ENCODE measurements at places on chromosomes 1 and 21. TPM values are rescaled to one million over a fixed set of nuclear protein-coding genes. Genes with fewer than 3 reads are reported as not detected.

- DNase-seq = no peak
Observed at GRCh38 chr1:32903991-32904785, 3.0 kb upstream of the TMEM54 start.

GRCh38 chr1:243299069-243299468, 43.2 kb downstream of the SDCCAG8 start:
- no peak for DNase-seq

DNA sequence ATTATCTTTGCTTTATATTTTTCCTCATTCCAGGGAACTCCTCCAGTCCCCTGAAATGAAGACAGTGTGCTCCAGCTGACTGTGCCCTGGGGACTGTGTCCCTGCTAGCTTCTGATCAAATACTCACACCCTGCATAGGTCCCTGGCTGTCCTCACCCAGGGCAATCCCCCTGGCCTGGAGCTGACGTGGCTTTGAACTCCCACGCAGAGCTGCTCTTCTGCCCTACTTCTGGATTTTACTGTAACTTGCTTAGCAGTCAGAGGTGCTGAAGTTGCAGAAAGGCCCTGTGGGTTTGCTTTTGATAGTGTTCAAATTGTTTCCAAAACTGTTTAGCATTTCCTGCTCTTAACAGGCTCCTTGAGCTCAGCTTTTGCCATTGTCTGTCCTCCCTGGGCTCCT, 186.5 kb downstream of the FASLG start:
- no peak for DNase-seq

DNA sequence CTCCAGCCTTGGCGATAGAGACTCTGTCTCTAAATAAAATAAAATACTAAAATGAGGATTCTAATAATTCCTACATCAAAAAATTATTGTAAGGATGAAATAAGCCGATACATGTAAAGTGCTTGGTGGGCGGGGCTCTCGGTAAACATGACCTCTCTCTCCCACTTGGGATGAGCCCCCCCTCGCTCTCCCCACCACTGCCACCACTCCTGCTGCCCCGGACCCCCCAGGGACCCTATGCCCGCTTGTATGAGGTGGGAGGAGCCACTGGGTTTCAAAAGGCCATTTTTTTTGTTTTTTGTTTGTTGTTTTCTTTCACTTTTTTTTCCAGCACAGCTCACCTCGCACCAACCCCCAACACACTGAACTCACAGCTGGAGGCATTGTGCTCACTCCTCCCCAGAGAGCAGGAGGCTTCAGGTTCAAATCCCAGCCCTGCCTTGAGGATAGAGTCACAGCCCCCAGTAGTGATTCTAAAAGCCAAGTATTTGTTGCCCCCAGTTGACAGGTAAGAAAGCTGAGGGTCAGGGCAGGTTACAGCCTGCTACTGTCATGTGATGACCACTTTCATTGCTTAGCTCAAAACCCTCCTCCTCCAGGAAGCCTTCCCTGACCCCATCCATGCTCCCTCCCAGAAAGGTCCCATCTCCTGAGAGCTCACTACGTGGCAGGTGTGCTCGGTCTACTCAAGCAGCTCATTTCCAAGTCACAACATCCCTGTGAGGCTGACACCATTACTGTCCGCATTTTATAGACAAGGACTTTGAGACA, 4.2 kb downstream of the SDC3 start:
- DNase-seq = no peak

GRCh38 chr1:60973668-60974067, 108.7 kb upstream of the NFIA start:
- DNase-seq = no peak

GRCh38 chr1:156750711-156751450, 594 bp downstream of the HDGF start:
- DNase-seq = no peak

- no peak for DNase-seq
Observed at GRCh38 chr1:75115654-75116053, 18.5 kb upstream of the LHX8 start.

GRCh38 chr1:54678776-54679643, 36.7 kb upstream of the TTC4 start:
- no peak for DNase-seq

GRCh38 chr1:225926551-225927113, 2.6 kb upstream of the PYCR2 start:
- DNase-seq = no peak

GRCh38 chr1:245870698-245871097, 636.4 kb downstream of the SMYD3 start:
- no peak for DNase-seq

DNA sequence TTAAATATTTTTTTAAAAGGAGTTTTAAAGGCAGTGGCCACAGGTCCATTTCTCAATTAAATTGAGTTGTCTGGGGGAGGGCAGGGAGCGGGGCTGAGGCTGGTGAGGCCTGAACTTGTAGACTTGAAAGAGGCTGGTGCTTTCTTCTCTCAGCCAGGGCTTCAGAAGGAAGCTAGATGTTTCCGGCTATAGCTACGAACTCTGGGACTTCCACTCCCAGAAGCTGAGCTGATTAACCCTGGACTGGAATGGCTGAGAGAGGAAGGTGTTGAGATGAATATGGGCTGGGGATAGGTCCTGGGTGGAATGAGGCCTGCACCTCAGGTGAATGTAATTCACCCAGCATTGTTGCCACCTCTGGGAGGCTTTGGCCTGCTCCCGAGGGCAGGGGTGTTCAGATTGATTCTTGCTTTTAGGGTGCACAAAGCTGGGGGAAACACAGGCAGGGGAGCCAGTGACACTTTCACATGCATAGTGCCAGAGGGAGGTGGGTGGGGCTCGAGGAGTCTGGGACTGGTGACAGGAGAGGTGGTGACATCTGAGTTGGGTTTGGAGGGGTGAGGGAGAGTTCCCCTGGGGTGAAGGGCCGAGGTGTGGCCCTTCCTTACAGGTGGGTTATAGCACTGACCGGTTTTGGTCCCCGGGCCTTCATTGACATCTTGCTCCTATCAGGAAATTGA, 18.2 kb downstream of the LDLRAP1 start:
- no peak for DNase-seq

GRCh38 chr21:44838039-44838895, 20.4 kb upstream of the SUMO3 start:
- no peak for DNase-seq

DNA sequence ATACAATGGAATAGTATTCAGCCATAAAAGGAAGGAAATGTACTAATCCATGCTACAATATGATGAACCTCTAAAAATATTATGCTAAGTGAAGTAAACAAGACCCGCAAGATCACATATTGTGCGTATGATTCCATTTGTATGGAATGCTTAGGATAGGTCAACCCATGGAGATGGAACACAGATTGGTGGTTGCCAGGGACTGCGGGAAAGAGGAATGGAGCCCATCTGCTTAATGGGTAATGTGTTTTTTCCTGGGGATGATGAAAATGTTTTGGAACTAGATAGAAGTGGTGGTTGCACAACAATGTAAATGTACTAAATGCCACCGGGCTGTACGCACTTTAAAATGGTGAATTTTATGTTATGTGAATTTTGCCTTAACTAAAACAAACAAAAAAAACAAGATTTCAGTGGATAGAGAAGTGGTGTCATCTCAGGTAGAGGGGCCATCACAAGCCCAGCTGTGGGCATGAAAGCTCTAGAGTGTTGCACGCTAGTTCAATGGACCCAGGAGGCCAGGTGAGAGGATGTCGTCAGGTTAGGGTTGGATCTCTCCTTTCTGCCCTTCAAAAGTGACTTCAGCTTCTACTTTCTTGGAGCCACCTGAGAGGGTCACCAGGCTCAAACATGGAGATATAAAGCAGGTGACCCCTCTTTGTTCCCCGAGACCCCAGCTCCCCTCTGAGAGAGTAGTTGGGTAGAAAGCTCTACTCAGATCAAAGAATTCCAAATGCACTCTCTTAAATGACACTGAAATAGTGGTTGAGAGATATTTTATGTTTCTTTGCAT, 2.5 kb downstream of the C1orf115 start:
- no peak for DNase-seq

GRCh38 chr1:224938652-224939051, 9.2 kb downstream of the DNAH14 start:
- DNase-seq = no peak

DNA sequence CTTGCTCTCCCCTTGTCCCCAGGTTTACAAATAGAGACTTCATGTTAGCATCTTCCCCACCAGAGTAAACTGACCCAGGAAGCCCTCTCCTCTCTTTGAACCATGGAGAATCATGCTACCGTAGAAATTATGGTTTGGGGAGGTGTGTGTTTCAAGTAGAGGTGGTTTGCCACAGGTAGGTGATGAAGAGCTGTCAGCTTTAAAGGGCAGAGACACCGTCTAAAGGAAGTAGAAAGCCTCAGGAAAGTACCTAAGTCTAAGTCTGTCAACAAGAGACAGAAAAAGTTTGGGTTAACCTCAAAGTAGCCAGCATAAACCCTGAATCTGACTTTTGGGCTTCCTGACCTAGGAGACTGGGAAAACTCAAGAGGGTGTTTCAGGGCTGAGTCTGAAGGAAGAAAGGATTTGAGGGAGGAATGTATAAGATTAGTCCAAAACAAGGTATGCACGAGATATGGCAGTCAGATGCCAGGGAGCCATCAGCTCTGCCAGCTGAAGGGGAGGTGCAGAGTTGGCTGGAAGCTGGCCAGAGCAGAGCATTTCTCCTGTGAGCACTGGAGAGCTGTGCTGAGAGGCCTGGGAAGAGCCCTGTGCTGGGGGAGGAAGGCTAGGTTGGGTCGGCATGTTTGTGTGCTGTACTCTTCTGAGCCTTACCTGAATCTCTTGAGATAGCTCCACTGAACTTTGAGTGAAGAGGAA, 14.3 kb downstream of the ADAMTSL4 start:
- DNase-seq = no peak

DNA sequence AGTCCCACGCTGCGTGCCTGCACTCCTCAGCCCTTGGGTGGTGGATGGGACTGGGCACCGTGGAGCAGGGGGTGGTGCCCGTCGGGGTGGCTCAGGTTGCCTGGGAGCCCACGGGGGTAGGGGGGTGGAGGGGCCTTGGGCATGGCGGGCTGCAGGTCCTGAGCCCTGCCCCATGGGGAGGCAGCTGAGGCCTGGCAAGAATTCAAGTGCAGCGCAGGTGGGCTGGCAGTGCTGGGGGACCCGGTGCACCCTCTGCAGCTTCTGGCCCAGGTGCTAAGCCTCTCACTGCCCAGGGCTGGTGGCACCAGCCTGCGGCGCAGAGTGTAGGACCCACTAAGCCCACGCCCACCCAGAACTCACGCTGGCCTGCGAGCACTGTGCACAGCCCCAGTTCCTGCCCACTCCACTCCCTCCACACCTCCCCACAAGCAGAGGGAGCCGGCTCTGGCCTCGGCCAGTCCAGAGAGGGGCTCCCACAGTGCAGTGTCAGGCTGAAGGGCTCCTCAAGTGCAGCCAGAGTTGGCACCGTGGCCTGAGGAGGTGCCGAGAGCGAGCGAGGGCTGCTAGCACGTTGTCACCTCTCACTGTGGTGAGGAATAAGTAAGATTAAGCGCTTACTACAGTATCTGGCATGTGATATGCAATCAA, 12.8 kb downstream of the TNNI3K start:
- no peak for DNase-seq

- no peak for DNase-seq
Observed at GRCh38 chr1:79197421-79197820, 190.9 kb upstream of the ADGRL4 start.

- no peak for DNase-seq
Observed at GRCh38 chr1:204577794-204578478, 61.7 kb downstream of the MDM4 start.

- no peak for DNase-seq
Observed at GRCh38 chr1:212716161-212716560, 16.5 kb upstream of the BATF3 start.

- DNase-seq = no peak
Observed at GRCh38 chr1:62398377-62398776, 38.5 kb upstream of the USP1 start.

- no peak for DNase-seq
Observed at GRCh38 chr1:53911442-53911841, 17.5 kb downstream of the DIO1 start.

DNA sequence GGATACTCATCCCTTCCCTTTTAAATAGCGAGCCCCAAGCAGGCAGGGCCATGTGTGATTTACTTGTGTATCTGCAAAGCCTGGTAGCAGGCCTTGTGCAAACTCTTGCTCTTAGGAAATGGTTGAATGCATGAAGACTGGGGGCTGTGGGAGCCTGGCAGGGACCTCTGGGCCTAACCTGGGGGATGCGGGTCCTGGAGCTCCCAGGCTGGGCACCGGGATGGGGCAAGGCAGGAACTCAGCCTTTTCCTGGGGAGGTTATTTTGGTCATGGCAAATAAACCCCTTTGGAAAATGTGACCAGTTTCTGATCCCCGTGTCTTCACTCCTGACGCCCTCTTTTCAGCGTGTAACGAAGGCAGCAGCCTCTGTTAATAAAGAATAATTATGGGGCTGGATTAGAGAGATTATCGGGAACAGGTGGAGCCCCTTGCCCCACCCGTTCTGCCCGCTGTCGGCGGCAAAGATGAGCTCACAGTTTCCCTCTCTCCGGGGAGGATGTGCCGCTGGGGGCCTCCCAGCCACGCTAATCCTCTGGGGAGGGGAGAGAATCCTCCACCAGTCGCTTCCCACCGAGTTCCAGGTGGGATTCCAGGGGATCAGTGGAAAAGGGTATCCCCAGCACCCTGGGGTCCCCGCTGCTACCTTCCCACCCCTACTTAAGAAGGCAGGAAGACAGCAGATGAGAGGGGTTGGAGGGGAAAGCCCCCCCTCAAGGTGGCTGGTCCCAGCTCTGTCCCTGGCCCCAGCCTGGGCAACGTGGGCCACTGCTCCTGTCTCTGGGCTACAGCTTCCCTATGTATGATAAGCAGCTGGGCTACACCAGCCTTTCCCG, 69.7 kb upstream of the WNT4 start:
- DNase-seq = no peak

GRCh38 chr1:216632980-216633379, 90.2 kb downstream of the ESRRG start:
- DNase-seq = no peak

CHAF1B gene
- polyA plus RNA-seq = 3.5 TPM

SCYL3 gene
- 9.2 TPM for polyA plus RNA-seq

ADCY10 gene
- polyA plus RNA-seq = 0.18 TPM

ROR1 gene
- 8.8 TPM for polyA plus RNA-seq

NT5C1A gene
- 9.0 TPM for polyA plus RNA-seq

OR2L13 gene
- not detected for polyA plus RNA-seq

PDC gene
- 0.54 TPM for polyA plus RNA-seq

HSD3B1 gene
- polyA plus RNA-seq = 0.09 TPM

ATP6V1G3 gene
- polyA plus RNA-seq = not detected

AMIGO1 gene
- 12.9 TPM for polyA plus RNA-seq

G0S2 gene
- polyA plus RNA-seq = 3.8 TPM

CFAP74 gene
- polyA plus RNA-seq = 0.24 TPM

CCSAP gene
- polyA plus RNA-seq = 9.3 TPM

CAPZA1 gene
- 75.0 TPM for polyA plus RNA-seq

ACTL8 gene
- polyA plus RNA-seq = not detected

HSF2BP gene
- polyA plus RNA-seq = 0.62 TPM

ZNF697 gene
- polyA plus RNA-seq = 11.6 TPM

Data from forelimb muscle (tissue), 1 donor.